Stimulated activated CD4-positive, alpha-beta T cell treated with anti-CD3 and anti-CD28 coated beads, Interleukin-4, amount 100 ng/mL, for 48 hours (primary cell): ENCODE measurements at places on chromosomes 16 and 17.

DNA sequence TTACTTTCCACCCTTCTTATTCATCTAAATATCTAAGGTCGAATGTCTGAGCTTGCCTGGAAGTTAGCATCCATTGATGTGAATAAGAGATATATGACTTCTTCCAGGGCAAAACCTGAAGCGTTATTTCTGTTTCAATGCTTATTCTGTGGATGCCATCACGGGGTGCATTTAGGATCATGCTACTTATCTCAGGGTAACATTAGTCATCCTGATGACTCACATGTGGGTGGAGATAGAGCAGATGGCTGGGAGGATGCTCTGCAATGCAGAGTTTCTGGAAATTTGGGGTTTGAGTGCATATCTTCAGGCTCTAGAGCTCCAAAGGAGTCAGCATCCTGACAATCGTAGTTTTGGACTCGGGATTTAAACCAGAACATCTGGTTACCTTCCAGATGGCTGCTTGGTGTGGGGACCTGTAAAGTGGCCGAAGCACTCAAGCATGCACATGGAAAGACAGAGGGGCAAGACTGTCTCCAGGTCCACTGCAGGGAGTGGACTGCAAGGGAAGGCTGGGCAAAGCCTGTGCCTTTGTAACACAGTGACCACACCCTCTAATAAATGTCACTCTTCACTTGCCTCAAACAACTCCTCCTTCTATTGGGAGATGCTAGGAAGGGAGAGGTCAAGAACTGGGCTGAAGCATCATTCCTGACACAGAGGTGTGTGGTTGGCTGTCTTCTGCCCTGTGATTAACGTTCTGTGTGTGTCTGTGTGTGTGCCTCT is 175.2 kb upstream of the SALL1 start:
- DNase-seq, result no peak

DNA sequence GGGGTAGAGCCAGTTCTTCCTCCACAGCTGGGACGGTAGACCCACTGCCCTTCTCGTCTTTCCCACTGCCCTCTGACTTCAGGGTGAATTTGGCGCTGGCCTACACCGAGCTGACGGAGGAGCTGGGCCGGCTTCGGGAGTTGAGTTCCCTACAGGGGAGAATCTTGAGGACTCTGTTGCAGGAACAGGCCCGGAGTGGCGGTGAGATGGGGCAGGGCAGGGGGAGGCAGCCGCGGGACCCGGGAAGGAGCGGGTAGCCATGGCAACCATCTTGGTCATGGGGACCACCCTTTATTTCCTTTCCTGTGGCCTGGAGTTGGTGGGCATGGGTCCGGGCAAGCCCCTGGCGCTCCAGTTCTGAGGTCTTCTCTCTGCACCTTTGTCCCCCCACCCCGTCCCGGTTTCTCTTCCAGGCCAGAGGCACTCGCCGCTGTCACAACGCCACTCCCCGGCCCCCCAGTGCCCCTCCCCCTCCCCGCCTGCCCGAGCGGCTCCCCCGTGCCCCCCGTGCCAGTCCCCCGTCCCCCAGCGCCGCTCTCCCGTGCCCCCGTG is 14.4 kb downstream of the TBKBP1 start:
- no peak for DNase-seq

- no peak for DNase-seq
These were observed 74.2 kb downstream of the VPS53 start for GRCh38 chr17:640436-640835.

DNA sequence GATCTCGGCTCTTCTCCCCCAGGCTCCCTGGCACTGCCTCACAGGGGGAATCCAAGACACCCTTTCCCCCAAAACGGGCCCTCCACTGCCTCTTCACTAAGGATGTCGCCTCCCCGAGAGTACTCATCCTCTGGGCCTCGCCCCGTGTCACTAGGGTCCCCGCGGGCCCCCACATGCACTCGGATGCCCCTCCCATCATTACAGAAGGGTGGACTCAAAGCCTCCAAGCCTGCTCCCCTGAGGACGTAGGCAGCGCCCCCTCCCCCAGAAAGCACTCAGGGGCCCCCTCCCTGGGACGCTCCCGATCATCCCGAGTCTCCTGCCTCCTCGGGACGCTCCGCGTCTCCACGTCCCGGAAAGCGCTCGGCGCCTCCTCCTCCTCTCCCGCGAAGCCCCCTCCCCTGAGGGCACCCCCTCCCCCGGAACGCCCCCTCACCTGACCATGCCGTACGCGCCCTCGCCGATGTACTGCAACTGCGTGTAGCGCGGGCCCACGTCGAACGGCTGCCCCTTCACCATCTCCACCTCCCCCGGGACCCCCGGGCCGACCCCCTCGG is 338 bp downstream of the MAPK3 start:
- DNase-seq, result no peak

GRCh38 chr16:66872559-66872942 is 7.8 kb upstream of the PDP2 start:
- no peak for DNase-seq

DNA sequence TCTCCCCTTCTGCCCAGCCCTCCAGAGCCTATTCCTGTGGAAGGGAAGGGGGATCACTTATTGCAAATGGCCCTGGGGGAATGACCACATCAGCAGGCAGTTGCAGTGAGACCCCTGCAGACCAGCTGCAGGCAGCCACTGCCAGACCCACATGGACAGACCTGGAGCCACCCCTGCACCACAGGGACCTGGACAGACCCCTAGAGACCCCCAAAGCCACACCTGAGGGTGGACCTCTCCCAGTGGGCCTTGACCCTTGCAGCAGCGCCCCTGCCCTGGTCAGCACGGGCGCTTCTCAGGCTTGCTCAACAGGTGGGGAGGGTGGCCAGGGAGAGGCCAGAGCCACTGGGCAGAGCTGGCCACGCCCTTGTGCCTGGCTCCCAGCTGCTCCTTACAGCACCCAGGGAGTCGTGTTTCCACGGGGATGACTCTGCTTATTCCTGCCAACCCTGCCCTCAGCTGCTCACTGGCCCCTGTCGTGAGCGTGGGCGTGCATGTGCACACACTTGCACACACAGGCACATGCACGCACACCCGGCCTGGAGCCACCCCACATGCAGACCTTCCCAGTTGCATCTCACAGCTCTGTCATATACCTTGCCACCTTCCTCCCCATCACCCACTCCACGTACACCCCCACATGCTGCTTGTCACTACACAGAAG is 1.3 kb upstream of the SCN4A start:
- DNase-seq, result no peak

GRCh38 chr17:59754552-59754951 is 47.1 kb downstream of the VMP1 start:
- DNase-seq, result peak; percentile 37

GRCh38 chr17:57289613-57290012 is 33.3 kb downstream of the MSI2 start:
- DNase-seq, result no peak

DNA sequence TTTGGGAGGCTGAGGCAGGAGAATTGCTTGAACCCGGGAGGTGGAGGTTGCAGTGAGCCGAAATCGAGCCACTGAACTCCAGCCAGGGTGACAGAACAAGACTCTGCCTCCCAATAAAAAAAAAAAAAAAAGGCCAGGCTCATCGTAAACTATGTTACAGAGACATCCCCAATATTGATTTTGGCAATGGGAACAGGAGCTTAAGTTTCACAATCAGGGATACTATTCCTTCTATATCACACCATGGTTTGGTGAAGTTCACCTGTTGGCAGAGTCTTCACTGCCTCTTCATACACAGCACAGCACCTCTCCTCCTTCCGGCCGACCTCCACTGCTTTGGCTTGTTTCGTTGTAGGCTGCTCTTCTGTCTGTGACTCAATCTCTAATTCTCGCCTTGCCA is 21.2 kb downstream of the UTP6 start:
- DNase-seq, result no peak

GRCh38 chr16:14669776-14670175 is 24.3 kb downstream of the PLA2G10 start:
- DNase-seq, result no peak

DNA sequence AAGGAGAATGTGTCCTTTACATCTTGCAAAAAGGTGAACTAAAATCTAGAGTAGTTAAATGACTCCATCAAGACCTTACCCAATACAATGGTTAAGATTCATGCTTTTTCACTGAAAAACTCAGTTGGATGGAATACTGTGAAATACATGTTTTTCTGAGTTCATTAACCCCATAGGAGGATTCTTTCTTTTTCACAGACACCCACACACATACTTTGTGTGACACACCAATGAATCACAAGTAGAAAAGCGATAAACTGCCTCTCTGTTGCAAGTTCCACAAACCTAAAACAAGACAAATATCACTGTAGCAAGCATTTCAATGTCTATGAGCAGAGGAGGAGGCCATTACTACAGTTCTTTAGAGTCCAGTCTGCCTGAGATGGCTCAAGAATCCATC is 258.8 kb upstream of the CDH5 start:
- DNase-seq, result no peak

GRCh38 chr16:61887903-61888302 is 148.3 kb downstream of the CDH8 start:
- DNase-seq, result no peak

- peak; percentile 58 for DNase-seq
These were observed at the start of gene FOXC2 for GRCh38 chr16:86566601-86566965. Gene FOXC2, plus strand, starts transcription at chr16:86566829. Its CDS starts 507 bp downstream, at chr16:86567336.

GRCh38 chr16:85363881-85364280 is 249.2 kb upstream of the GSE1 start:
- DNase-seq, result no peak

GRCh38 chr16:11586856-11587642 is at the start of gene LITAF:
Gene LITAF, minus strand, starts transcription at chr16:11586919. Its CDS starts 30,189 bp downstream, at chr16:11556730.
- DNase-seq, result peak; percentile 57

GRCh38 chr16:80994451-80994850 is 12.2 kb downstream of the CMC2 start:
- DNase-seq, result no peak

DNA sequence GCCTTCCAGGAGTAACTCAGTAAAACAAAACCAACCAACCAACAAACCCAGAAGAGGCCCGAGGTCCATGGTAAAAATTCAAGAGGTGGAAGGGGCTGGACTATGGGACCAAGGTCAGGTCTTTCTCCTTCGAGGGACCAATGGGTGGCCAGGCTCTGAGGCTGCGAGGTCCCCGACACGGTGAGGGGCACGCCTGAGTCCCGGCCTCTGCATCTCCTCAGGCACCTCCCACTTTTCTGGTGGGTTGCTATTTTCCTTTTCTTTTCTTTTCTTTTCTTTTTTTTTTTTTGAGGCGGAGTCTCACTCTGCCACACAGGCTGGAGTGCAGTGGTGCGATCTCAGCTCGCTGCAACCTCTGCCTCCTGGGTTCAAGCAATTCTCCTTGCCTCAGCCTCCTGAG is 18.0 kb downstream of the CD7 start:
- DNase-seq, result no peak

- no peak for DNase-seq
These were observed 8.5 kb upstream of the LONP2 start for GRCh38 chr16:48235556-48236136.

- DNase-seq, result peak; percentile 58
These were observed 14.0 kb downstream of the NR1D1 start for GRCh38 chr17:40086150-40087044.

- DNase-seq, result no peak
These were observed 9.8 kb downstream of the STAT3 start for GRCh38 chr17:42378359-42378958.

- no peak for DNase-seq
These were observed 9.6 kb downstream of the CARHSP1 start for GRCh38 chr16:8858994-8859912.

- no peak for DNase-seq
These were observed 10.3 kb upstream of the PVALEF start for GRCh38 chr17:81154961-81155360.

GRCh38 chr17:68378268-68379176 is 78.8 kb downstream of the WIPI1 start:
- no peak for DNase-seq

GRCh38 chr16:81477697-81478693 is 33.4 kb downstream of the CMIP start:
- DNase-seq, result no peak

- no peak for DNase-seq
These were observed 17.6 kb downstream of the LPCAT2 start for GRCh38 chr16:55526441-55526840.

- peak; percentile 66 for DNase-seq
These were observed 60.0 kb upstream of the MPHOSPH6 start for GRCh38 chr16:82229800-82230619.

DNA sequence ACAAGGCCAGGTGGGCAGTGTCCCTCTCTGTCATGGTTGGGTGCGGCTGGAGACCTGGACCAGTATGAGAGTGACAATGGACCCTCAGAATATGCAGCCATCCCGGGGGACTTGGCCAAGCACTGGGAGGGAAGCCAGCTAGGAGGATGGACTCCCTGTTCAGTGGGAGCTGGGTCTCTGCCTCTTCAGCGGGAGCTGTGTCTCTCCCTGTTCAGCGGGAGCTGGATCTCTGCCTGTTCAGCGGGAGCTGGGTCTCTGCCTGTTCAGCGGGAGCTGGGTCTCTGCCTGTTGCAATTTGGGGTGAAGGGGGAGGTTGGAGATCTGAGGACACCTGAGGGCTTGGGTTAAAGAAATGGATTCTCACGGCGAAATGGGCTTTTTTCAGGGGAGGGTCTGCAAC is 3.8 kb upstream of the PRSS33 start:
- no peak for DNase-seq

GRCh38 chr17:29929006-29929532 is 959 bp downstream of the SSH2 start:
- peak; percentile 13 for DNase-seq

DNA sequence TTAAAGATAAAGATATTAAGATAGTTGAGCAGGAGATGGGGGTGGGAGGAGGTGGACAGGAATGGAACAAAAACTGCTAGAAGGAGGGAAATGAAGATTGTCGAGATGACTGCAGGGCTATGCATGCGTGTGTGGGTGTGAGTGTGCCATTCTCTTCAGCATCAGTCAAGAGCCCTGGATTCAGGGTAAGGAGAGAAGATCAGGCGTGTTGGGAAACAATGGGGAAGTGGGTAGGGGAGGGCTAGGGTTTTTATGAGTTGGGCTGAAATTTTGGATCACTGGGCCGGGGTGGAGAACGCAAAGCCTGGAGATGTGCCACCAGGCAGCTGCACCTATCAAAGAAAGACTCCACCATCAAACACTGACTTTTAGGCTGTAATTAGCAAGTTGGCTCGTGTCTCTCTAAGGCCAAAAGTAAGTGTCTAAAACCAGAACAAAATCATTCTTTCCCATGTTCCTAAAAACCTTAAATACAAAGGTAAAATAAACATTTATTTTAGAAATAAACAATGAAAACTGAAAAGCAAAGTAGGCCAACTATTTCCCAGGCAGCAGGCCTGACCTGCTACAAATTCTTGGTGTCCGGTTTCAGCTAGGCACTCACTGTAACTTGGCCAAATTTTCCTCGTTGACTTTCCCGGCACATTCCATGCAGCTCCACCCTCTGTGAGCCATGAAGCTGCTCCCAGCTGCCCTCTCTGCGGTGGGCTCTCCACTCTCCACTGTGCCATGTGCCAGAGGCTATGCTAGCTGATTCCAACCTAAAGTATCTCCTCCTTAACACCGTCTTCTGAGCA is 4.2 kb downstream of the CDRT4 start:
- DNase-seq, result no peak

DNA sequence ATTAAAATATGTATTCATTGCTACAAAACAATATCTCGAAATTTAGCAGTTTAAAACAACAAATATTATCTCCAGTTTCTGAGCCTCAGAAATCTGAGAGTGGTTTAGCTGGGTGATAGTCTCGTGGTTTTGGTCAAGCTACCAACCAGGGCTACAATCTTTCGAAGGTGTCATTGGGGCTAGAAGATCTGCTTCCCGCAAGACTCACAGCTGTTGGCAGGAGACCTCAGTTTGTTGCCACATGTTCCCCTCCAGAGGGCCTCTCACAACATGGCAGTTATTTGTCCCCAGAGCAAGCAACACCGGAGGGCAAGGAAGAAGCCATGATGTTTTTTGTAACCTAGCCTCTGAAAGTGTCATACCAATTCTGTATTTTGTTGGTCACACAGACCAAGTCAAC is 12.0 kb upstream of the BCAS3 start:
- DNase-seq, result no peak

GRCh38 chr16:73214825-73215677 is 167.1 kb upstream of the ZFHX3 start:
- no peak for DNase-seq
